CD4-positive, alpha-beta T cell treated with Interferon alpha-2 for 1 hour (primary cell): ENCODE measurements at places on chromosomes 6 and 20.

DNA sequence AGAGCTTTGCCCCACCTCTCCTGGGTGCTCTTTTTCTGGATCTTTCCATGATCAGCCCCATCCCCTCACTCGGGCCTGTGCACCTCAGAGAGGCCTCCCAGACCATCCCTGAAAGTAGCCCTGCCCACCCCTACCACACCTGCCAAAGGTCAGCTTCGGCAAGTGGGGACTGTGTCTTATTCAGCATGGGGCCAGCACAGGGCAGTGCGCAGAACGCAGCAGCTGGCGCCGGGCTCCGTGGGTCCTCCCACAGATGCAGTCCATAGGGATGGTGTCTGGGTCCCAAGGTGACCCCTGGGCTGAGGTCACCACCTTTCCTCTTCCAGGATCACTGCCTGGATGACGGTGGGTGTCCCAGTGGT, 79.4 kb downstream of the CEBPB start:
- no peak for DNase-seq

GRCh38 chr6:23533311-23533710, 592.7 kb upstream of the NRSN1 start:
- DNase-seq = no peak

DNA sequence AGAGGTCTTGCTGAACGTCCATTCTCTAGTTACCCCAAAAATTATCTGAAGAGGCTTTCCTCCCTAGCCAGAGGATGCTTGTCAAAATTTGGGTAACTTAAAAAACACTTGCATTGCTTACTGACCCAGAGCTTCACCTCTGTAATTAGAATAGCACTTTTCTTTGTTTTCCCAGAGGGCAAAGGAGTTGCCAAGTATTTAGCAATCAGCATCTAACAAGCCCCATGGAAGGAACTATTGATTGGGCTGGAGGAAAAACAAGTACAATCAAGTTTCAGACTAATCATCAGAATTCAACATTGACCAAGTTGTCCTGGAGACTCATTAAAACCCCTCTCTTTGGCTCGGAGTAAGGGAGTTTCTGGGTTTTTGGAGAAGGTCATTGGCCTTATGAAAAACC, 226.4 kb downstream of the TBC1D7 start:
- DNase-seq = no peak

GRCh38 chr6:47138046-47138445, 95.9 kb upstream of the ADGRF1 start:
- no peak for DNase-seq

GRCh38 chr6:25002326-25003091, 66.7 kb upstream of the RIPOR2 start:
- DNase-seq = no peak

DNA sequence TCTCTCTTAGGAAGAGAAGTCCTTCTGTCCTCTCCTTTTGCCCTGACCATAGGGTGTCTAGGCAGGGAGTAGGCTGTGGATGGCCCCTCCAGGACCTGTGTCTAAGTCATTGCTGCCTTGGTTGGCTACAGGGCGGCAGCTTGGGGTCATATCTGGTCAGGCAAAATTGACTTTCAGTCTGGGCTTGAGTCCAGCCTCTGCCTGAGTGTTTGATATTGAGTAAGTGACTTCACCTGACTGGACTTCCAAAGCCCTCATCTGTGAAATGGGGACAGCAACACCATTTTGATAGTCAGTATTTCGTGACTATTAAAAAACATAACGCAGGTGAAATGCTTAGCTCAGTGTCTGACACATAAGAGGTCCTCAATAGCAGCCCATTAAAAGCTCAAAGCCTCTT, 4.6 kb downstream of the TGM3 start:
- DNase-seq = no peak
